ENCODE measurements at places on chromosomes 13 and 19.

- no peak for DNase-seq
Observed at GRCh38 chr19:13089139-13089856, 13.4 kb downstream of the LYL1 start.

DNA sequence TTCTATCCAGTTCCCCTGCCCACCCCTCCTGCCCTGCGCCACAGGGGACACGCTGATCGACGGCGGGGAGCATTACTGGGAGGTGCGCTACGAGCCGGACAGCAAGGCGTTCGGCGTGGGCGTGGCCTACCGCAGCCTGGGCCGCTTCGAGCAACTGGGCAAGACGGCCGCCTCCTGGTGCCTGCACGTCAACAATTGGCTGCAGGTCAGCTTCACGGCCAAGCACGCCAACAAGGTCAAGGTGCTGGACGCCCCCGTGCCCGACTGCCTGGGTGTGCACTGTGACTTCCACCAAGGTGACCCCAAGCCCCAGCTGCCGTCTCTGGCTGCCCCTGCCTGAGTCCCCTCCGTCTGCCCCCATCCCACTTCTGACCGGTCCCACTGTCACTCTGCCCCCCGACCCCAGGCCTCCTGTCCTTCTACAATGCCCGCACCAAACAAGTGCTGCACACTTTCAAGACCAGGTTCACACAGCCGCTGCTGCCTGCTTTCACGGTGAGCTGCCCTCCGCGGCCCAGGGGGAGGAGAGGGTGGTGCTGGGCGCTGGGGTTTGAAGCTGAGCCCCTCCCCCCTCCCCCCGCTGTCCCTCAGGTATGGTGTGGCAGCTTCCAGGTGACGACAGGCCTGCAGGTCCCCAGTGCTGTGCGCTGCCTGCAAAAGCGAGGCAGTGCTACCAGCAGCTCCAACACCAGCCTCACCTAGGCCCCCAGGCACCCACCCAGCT is 15.5 kb downstream of the STAP2 start:
- DNase-seq = no peak

DNA sequence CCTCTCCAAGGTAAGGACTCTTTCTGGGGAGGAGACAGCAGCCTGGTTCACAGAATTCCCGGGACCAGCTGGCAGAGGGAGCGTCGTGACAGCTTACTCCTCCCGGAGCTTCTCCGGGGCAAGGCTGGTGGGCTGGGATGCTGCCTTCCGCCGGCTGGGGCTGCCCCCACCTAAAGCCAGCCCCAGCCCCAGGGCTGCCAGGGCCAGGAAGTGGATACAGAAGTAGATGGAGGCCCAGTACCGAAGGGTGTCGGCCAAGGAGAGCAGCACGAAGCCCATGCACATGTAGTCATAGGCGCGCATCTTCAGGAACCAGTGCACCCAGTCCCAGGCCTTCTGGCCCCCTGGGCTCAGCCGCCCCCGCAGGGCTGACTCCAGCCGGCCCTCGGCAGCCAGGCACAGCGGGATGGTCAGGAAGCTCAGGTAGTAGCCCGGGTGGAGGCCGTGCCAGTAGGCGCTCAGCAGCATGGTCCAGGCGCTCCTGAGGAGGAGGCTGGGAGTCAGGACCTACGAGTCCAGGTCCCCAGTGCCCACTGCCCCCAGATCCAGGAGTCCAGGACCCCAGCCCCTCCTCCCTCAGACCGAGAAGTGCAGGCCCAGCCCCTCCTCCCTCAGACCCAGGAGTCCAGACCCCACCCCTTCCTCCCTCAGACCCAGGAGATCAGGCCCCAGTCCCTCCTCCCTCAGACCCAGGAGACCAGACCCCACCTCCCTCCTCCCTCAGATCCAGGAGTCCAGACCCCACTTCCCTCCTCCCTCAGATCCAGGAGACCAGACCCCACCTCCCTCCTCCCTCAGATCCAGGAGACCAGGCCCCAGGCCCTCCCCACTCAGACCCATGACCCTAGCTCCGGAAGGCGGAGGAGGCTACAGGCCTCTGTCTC is 1.2 kb upstream of the TMC4 start:
- no peak for DNase-seq

GRCh38 chr13:76216729-76217128 is 580.6 kb downstream of the LMO7 start:
- no peak for DNase-seq

DNA sequence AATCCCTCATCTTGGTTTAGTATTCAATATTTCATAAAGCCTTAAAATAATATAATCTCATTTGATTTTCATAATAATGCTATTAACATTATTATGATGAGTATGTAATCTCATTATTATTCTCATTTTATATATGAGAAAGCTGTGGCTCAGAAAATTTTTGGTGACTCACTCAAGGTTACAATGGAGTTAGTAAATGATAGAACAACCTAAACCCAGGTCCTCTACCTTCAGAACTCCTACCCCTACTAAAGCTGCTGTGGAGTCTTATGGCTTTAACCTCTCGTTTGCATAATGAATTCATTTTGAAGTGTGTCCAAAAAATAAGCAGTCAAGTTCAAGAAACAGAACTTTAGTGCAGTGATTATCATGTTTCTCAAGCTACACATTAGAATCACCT is 226.3 kb downstream of the TBC1D4 start:
- DNase-seq = no peak

- no peak for DNase-seq
Observed at GRCh38 chr13:107216046-107216755, 648.3 kb upstream of the ARGLU1 start.

- no peak for DNase-seq
Observed at GRCh38 chr13:59906413-59907049, 257.2 kb downstream of the DIAPH3 start.

GRCh38 chr13:21636656-21637055 is 32.7 kb upstream of the MICU2 start:
- DNase-seq = no peak

- no peak for DNase-seq
Observed at GRCh38 chr13:95136638-95137037, 164.6 kb downstream of the ABCC4 start.

DNA sequence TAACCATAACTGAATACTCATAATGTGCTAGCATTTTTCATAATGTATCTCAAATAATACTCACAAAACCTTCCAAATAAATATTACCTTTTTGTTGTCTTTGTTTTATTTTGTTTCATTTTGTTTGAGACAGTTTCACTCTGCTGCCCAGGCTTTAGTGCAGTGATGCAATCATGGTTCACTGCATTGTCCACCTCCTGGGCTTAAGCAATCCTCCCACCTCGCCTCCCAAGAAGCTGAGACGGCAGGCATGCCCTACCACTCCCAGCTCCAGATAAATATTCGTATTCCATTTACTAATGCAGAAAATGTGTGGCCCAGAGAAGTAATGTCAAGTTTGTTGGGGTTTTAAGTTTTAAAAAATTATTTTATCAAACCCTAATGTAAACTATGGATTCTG is 739.1 kb downstream of the GPC5 start:
- DNase-seq = no peak

DNA sequence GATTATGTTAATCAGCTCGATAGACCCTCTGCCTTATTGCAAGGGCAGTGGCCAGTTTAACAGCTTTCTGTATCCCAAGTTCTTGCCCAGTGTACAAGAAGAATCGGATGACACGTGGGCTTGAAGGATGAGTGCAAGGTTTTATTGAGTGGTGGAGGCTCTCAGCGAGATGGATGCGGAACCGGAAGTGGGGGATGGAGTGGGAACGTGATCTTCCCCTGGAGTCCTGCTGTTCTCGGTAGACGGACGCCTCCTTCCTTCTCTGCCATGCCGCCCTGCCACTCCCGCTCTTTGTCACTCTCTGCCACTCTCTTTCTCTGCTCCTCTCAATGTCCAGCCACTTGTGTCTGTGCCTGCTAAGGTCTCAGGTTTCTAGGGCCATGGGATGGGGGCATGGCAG is 21.0 kb downstream of the RFXAP start:
- DNase-seq = no peak

GRCh38 chr13:40445557-40445990 is 220.9 kb downstream of the FOXO1 start:
- DNase-seq = no peak

- DNase-seq = no peak
Observed at GRCh38 chr19:50459638-50460037, 16.7 kb upstream of the EMC10 start.

DNA sequence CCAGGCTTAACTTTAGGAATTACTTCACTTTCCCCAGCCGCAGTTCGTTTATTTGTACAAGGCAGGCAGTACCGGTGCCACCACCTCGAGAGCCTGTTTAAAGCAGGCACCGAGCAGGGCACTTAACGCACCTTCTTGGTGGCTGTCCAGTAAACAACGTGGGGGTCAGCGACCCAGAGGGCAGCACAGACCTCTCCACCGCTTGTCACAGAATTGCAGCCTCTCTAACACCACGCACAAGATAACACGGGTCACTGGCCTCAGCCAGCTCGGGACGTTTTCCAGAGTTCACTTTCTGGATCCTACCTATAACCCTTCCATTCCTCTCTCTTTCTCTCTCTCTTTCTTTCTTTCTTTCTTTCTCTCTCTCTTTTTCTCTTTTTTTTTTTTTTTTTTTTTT is 16.8 kb upstream of the ELAVL1 start:
- no peak for DNase-seq

- DNase-seq = no peak
Observed at GRCh38 chr13:112931028-112931934, 37.7 kb upstream of the MCF2L start.

GRCh38 chr13:48849515-48849914 is 126.2 kb upstream of the FNDC3A start:
- no peak for DNase-seq

- no peak for DNase-seq
Observed at GRCh38 chr13:86992251-86992650, 678.9 kb upstream of the SLITRK5 start.

- no peak for DNase-seq
Observed at GRCh38 chr19:42606660-42607351, 12.1 kb upstream of the CEACAM8 start.

GRCh38 chr13:113916330-113916815 is 52.5 kb upstream of the GAS6 start:
- no peak for DNase-seq

GRCh38 chr19:15935167-15935702 is 906 bp upstream of the CYP4F11 start:
- no peak for DNase-seq

GRCh38 chr13:51167393-51168191 is 54.6 kb upstream of the FAM124A start:
- no peak for DNase-seq

DNA sequence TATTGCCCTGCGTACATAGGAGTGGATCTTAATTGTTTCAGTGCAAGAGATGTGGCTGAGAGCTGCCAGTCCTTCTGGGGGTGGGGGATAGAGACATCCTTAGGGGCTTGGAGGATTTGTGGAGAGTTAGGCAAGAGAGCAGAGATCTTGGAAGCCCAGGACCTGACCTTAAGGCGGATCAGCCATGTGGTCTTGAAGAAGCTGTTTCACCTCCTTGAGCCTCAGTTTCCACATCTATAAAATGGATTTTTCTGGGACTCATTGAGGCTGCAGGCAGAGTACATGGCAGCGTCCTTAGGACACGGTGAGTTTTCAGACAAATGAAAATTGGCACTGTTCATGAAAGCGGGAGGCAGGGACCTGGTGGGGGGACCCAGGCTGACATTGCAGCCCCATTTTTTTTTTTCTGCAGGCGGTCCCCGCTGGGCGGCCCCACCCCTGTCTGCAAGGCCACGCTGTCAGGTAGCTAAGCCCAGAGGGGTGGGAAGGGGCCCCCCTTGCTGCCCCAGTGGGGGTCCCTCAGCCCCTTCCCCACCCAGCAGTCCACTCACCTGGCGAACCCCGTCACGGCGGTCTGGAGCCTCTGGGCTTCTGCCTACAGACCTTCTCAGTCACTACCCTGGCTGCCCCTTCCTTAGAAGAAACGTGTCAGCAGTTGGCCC is 30.0 kb downstream of the PDE4A start:
- no peak for DNase-seq

DNA sequence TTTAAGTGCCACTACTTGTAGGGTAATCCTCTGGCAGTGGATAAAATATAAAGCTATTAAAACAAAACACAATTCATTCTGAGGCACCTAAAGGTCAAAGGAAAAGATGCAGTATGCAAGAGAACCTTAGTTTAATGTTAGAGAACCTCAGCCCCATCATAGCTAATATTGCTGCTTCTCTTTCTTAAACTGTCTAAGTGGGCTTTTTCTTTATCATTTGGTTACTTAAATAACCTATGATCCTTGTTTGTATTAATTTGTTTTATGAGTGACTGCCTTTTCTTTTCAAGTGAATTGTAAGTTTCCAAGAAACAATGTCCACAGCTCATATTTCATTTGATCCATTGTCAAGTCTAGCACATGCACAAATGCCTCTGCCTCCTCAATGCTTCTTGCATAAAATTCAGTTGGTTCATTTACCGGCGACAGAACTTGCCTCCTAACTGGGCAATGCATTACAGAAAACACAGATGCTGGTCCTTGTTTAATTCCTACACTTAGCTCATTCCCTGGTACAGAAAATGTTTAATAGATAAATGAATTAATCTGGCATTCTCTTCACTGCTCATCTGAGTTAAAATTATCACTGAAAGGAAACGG is 1049.8 kb downstream of the OLFM4 start:
- no peak for DNase-seq

DNA sequence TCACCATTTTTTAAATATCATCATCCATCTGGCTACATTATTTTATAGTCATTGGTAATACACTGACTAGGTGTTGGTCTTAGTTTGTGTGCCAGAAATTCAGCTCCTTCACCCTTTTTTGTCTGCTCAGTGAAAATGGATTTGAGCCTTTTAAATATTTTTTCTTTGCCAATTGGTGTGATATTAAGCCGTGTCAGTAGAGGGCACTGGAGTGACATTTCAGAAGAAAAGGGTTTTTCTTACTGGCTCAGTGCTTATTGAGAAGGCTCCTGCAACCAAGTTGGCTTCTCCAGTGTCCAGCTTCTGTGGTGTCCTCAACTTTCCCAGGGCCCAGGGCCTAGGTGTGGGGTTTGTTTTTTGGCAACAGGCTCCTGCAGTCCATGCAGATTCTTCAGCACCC is 546.6 kb downstream of the DACH1 start:
- no peak for DNase-seq

GRCh38 chr13:41177616-41178015 is 16.8 kb downstream of the KBTBD7 start:
- DNase-seq = no peak

DNA sequence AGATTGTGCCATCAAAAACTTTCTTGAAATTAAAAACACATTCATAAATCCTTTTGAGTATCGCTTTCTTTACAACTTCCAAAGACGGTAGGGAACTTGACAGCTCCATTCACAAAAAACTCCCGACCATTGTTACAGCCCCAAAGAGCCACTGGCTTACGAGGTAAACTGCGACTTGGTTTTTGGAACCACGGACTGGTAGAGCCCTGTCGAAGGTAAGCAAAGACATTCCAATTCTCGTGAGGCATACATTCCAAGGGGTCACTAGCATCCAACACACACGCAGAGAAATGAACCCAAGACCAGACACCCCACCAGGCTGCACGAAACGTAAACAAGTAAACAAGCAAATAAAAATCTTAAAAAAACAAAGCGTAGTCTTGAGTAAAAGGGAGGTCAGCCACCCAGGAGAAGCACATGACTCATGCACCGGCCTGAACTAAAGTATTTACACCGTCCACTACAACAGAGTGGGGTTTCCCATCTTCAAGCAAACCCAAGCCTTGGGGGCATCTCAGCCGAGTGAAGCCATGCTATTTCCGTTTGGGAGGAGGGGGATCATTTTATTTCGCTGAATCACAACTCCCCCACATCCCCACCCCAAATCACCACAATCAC is 1.4 kb downstream of the BRD4 start:
- DNase-seq = no peak

- no peak for DNase-seq
Observed at GRCh38 chr13:87669379-87669978, 1.7 kb upstream of the SLITRK5 start.

- no peak for DNase-seq
Observed at GRCh38 chr13:23637829-23638228, 67.6 kb downstream of the TNFRSF19 start.
